ENCODE measurements at places on chromosomes 5 and 9.

DNA sequence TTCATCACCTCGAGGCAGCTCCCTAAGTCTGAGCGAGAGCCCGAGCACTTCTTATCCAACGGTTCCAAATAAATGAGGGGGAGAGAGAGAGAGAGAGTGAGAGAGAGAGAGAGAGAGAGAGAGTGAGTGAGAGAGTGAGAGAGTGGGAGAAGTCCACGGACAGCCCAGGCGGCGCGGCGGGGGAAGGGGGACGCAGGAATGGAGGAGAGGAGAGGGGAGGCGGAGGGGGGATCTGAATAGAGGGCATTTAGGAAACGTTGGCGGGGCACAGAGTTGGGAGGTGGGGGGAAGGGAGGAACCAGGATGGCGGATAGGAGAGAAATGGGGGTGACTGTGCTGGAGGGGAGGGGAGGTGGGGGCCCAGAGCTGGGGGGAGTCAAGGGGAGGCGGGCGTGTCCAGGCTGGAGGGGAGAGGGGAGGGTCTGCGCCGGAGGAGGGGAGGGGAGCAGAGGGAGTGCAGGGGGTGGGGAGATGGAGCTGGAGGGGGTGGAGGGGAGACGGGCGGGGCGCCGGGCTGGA lies 398 bp upstream of the BASP1 start:
- DNase-seq, result peak; percentile 38

GRCh38 chr5:16943846-16944678 lies 8.0 kb upstream of the MYO10 start:
- DNase-seq, result no peak

GRCh38 chr5:5373351-5373989 lies 49.0 kb upstream of the ICE1 start:
- no peak for DNase-seq

DNA sequence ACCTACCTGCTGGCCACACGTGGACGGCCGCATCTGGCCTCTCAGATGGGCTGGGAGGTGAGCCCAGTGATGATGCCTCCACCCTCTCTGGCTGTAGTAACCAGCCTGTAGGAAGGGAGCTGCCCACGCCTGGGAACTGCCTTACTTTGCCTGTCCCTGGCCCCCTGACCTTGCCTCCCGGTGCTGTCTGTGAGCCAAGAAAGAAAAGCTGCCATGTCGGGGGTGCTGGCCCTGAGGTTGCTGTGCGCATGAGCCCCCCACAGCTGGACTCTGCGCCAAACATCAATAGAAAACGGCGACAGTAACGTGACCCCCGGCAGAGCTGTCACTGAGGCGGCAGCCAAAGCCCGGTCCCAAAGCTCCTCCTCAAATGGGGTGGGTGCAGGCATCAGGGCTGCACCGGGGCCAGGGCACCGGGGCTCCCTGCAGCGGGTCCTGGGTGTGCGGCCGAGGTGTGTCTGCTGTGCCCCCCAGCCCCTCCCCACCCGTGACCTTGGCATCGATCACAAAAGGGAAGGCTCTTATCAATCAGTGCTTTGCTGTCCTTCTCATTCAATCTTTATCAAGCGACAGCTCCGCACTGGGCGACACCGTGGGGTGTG lies 15.3 kb upstream of the SLC9A3 start:
- no peak for DNase-seq

- peak; percentile 19 for DNase-seq
Measured at GRCh38 chr9:121780177-121781040, 129.0 kb downstream of the DAB2IP start.

DNA sequence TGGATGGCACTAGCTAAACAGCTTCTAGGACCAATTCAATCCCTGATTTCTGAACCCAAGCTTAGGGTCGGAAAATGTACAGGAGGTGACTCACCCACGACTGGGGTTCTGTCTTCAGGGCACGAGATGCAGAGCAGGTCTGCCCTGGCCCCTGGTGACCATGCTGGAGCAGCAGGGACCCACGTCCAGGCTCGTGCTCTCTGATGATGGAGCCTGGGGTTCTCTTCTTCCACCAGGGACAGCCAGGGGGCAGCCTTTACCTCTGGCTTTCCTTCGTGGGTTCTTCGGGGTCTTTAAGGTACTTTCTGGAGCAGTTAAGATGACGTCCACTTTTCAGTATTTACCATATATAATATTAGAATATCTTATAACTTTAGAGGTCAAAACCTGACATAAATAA lies 2.1 kb downstream of the CFAP77 start:
- peak; percentile 22 for DNase-seq

GRCh38 chr9:127979333-127980059 lies 1.3 kb downstream of the EEIG1 start:
- DNase-seq, result peak; percentile 62

DNA sequence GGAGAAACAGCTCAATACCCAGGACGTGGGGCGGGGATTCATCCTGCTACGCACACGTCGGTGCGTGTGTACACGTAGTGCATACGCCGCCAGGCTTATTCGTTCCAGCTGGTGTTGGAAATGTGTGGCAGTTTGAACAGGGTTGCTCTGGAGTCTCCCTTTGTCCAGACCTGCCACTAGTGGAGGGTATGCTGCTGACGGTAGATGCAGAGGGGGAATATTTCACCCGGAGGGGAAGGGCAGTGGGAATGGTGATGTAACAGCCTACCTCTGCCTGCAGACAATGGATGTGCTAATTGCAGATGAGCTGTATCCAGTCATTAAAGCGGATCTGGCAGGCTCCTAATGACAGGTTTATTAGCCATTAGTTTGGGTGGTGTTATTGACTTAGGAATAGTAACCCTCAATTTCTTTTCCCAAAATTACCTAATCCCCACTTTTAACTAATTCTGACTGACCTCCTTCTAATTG lies 142.7 kb downstream of the PAX5 start:
- DNase-seq, result no peak

- no peak for DNase-seq
Measured at GRCh38 chr5:158953929-158954534, 145.7 kb downstream of the EBF1 start.

- DNase-seq, result peak; percentile 24
Measured at GRCh38 chr9:123541411-123541810, 185.4 kb downstream of the CRB2 start.

GRCh38 chr5:59238126-59238902 lies 655.2 kb downstream of the PDE4D start:
- DNase-seq, result no peak

DNA sequence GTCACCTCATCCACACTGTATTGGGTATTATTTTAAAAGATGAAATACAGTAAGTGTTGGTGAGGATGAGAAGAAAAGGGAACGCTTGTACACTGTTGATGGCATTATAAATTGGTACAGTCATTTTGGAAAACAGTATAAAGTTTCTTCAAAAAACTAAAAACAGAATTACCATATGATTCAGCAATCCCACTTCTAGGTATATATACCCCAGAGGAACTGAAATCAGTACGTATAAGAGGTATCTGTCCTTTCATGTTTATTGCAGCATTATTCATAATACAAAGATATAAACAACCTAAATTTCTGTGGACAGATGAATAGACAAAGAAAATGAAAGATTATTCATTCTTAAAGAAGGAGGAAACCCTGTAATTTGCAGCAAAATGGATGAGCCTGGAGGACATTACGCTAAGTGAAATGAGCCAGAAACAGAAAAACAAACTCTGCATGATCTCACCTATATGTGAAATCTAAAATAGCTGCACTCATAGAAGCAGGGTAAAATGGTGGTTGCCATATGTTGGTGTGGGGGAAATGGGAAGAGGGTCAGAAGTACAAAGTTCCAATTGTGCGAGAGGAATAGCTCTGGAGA lies 191.6 kb downstream of the TRIM36 start:
- DNase-seq, result no peak

DNA sequence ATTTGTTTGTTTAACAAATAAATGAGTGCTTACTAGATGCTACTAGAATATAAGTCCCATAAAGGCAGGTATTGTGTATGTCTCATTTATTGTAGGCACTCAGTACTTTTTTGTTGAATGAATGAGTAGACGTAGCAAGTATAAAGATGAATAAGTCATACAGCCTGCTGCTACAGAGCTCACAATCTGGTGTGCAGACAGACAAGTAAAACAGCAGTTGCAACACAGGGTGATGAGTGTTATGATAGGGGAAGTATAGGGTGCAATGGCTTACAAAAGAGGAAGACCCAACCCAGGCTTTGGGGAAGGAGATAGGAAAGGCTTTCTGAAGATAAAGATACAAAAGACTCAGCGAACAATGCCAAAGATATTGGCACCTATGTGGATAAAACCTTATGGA lies 47.7 kb downstream of the SH3RF2 start:
- DNase-seq, result no peak

GRCh38 chr9:1538301-1538700 lies 476.8 kb upstream of the SMARCA2 start:
- no peak for DNase-seq

DNA sequence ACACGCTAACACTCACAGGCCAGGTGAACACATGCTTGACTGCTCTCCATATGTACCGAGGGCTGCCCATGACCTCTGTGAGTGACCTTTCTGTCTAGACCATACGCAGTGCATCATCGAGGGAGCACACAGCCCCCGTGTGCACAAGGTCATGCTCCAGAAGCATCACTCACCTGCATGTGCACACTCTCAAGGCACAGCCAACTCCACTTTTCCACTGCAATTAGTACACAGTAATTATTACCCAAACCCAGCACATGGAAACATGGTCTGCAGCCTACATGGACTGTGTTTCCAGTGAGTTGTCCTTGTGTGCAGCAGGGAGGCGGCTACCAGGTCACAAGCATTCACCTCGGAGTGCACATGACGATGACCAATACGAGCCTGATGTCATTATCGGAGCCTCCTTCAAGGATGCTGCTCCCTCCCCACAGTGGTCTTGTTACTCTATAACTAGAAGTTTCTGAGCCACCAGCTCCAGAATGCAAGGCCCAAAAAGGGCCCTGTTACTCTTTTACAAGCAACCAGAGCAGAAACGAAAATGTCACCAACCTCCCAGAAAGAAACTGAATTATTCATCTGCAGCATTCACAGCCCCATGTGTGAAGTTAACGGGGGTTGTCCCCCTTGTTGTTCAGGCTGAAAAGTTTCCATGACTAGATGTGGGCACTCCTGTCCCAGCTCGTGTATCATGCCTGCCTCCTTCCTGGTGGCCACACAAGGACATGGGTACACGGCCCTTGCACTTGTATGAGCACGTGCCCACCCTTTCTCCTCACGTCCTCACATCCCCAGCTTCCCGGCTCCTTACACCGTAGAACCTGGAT lies 31.2 kb downstream of the SEMA4D start:
- no peak for DNase-seq

DNA sequence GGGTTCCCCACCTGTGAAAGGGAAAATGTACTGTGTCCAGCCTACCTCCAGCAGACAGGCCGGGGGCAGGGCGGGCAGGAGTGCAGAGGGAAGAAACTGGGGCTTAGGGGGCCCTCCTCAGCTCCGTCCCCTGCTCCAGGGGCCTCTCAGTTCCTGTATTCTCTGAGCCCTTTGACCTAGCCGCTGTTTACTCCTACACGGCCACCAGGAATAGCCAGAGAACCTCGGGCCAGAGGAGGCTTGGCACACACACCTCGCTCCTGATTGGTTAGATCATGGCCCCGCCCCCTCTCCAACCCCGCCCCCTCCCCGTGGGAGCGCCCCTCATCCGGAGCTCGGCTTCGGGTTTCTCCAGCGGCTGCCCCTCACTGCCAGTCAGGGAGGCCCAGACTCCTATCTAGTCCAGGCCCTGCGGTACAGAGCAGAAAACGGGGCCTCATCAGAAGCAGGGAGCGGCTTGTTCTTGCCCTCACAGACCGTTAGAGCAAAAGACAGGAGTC lies 2.2 kb downstream of the ST6GALNAC6 start:
- DNase-seq, result peak; percentile 93

DNA sequence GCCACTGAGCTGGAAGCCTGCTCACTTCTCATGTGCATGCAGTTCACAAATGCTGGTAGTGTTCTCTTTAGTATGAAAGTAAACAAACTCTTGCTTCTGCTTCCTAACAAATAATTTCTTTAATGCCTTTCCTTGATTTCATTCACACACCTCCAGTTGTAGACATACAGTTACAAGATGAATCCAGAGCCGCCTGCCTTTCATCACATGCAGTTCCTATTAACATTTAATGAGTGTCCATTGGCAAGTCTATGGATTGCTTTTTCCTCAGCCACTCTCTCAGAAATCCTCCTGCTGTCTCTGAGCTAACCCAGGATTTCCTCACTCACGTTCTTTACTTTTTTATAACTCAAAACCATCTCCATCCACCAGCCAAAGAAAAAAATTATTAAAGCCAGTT lies 408.6 kb downstream of the BNC2 start:
- no peak for DNase-seq

DNA sequence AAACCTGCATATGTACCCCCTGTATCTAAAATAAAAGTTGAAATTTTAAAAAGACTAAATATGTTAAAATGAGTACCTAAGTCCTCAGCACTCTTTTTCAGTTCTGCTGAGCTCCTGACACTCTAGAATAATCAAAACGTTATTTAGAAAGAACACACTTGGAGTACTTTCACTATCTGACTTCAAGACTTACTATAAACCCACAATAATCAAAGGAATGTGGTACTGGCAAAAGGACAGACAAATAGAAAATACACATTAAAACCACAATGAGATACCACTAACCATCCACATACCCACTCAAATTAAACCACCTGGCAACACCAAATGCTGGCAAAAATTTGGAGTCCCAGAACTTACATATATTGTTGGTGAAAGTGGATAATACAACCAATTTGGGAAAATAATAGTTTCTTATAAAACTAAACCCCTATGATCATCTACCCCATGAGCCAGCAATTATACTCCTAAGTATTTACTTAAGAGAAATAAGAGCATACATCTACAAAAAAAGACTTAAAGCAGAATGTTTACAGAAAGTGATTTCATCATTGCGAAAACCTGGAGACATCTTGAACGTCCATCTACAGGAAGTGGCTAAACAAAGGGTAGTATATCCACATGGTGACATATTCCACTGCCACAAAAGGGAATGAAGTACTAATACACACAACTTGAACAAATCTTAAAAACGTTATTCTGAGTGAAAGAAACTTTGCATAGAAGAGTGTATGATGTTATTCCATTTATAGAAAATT lies 12.8 kb upstream of the PRSS3 start:
- DNase-seq, result no peak

GRCh38 chr5:127306647-127307046 lies 16.1 kb downstream of the MEGF10 start:
- no peak for DNase-seq

DNA sequence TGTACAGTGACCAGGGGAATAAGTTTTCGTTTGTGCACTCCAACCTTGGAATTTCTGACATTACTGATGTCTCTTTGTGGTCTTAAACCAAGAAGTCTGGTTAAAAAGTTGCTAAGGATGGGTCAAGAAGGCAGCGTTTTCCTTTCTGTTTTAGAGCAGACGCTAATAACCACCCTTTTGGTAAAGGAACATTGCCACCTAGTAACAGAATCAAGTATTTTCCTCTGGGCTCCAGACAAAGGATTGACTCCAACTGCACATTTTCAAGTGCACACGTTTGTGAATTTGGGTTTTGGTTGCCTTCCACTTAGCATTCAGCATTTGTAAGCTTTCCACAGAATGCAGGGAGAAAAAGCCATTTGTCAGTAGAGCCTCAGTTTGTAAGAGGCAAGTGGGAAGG lies 22.2 kb upstream of the CEP78 start:
- DNase-seq, result peak; percentile 36

GRCh38 chr9:121576281-121577075 lies 75.0 kb upstream of the DAB2IP start:
- no peak for DNase-seq

GRCh38 chr5:158874343-158874742 lies 225.4 kb downstream of the EBF1 start:
- DNase-seq, result no peak

- peak; percentile 32 for DNase-seq
Measured at GRCh38 chr9:91727316-91727861, 222.6 kb downstream of the ROR2 start.
